ENCODE measurements at places on chromosomes 4 and X. TPM values are rescaled to one million over a fixed set of nuclear protein-coding genes. Genes with fewer than 3 reads are reported as not detected.
A peak's percentile ranks its signal among the peaks of the same experiment; 100 is the strongest.

Gene BRS3
- total RNA-seq: not detected

Gene P2RY4
- 18.9 TPM for total RNA-seq

Gene OGT
- total RNA-seq: 165 TPM

Gene PWWP3B
- 0.35 TPM for total RNA-seq

Gene WDFY3
- 77.5 TPM for total RNA-seq

Gene SMR3B
- not detected for total RNA-seq

Gene CXCL9
- 0.94 TPM for total RNA-seq

Gene PLAC8
- 119 TPM for total RNA-seq

Gene ITGB1BP2
- total RNA-seq: 2.4 TPM

Gene EDA
- total RNA-seq: not detected

Gene CXCL11
- not detected for total RNA-seq

DNA sequence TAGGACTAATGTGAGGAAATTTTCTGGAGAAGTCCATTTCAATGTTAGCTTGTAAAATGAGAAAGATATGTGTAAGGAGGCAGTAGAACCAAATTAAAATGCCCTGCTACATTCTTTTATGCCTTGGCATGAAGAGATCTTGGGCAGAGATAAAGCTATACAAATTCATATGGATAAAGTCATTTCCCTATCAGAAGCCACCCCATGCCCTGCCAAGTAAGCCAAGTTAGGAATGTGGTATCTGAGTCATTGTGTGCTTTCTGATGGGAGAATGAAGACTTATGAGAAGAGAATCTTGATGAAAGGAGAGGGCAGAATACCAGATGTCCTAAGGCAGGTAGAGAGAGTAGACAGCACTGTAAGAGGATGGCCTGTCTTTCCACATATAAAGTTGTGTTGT, 83.7 kb downstream of the TEX13A start:
- H3K27ac ChIP-seq: no peak overlapping the region
- no peaks in the 10 kb centered on the region for H3K27me3 ChIP-seq
- DNase-seq: no peak
- no peak overlapping the region for H3K4me3 ChIP-seq

DNA sequence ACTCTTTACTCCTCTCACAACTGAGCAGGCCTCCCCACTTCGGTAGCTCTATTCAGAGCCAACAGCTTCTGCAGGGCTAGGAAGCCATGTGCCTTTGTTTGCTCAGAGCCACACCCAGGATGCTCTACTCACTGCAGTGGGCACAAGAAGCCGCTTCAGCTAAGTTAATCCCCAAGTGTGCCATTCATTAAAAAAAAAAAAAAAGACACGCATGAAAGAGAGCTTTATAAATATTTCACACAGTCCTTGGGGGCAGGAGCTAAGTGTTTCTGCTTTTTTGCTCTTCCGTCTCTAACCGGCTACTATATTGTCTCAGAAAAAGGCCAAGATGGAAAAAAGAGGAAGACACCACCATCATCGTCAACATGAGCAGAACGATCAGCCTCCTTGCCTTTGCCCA, 8.1 kb downstream of the CRMP1 start:
- no peaks in the 10 kb centered on the region for H3K36me3 ChIP-seq
- H3K27me3 ChIP-seq: peaks cover 17% of the 10 kb centered on the region
- H3K4me1 ChIP-seq: no peaks in the 10 kb centered on the region
- H3K27ac ChIP-seq: no peak overlapping the region
- no peak for DNase-seq
- no peak overlapping the region for H3K4me3 ChIP-seq

DNA sequence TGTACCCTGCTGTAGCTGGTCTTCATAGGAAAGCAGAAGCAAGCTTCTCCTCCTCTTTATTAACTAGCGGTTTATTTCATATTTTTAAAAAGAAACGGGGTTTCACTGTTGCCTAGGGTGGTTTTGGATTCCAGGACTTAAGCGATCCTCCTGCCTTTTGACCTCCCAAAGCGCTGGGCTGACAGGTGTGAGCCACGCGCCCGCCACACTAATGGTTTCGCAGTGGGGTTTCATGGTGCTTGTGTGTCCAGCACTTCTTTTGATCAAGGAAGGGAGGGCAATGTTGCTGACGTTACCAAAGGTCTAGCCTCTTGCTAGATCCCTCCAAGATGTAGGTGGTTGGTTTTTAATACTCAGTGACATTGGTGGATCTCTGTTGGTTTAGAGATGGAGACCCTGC, 1.4 kb downstream of the MAEA start:
- H3K4me1 ChIP-seq: no peaks in the 10 kb centered on the region
- no peak overlapping the region for H3K27ac ChIP-seq
- peak overlapping the region; percentile 98 for H3K4me3 ChIP-seq
- no peaks in the 10 kb centered on the region for H3K27me3 ChIP-seq
- peaks cover 9% of the 10 kb centered on the region for H3K36me3 ChIP-seq

- no peak for DNase-seq
- H3K27ac ChIP-seq: no peak overlapping the region
- H3K36me3 ChIP-seq: no peaks in the 10 kb centered on the region
Observed at GRCh38 chr4:150037251-150037856, 40.9 kb upstream of the DCLK2 start.

DNA sequence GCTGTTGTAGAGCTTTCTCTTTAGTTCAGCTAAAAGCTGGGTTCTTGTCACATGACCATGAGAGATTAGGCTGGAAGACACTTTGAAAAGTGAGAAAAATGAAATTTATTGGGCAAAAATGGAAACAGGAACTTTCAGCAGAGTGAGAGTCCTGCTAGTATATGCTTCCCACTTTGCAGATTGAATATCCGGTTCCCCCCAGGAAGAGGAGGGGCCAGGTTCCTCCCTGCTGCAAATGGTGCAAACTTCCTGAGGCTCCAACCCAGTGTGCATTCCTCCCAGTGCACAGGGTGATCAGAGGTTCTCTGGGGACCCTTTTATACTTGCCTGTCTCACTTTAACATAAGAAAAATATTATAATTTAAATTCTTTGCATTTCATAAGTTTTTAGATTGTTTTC, 119.9 kb upstream of the SPIN4 start:
- no peak for DNase-seq
- H3K27ac ChIP-seq: no peak overlapping the region
- H3K4me3 ChIP-seq: no peak overlapping the region
- no peaks in the 10 kb centered on the region for H3K4me1 ChIP-seq
- H3K36me3 ChIP-seq: no peaks in the 10 kb centered on the region
- no peaks in the 10 kb centered on the region for H3K27me3 ChIP-seq

- H3K27me3 ChIP-seq: no peaks in the 10 kb centered on the region
- H3K36me3 ChIP-seq: no peaks in the 10 kb centered on the region
- no peak overlapping the region for H3K4me3 ChIP-seq
- H3K4me1 ChIP-seq: no peaks in the 10 kb centered on the region
- no peak for DNase-seq
- H3K27ac ChIP-seq: no peak overlapping the region
Observed at GRCh38 chr4:88738180-88738579, 40.6 kb upstream of the NAP1L5 start.

DNA sequence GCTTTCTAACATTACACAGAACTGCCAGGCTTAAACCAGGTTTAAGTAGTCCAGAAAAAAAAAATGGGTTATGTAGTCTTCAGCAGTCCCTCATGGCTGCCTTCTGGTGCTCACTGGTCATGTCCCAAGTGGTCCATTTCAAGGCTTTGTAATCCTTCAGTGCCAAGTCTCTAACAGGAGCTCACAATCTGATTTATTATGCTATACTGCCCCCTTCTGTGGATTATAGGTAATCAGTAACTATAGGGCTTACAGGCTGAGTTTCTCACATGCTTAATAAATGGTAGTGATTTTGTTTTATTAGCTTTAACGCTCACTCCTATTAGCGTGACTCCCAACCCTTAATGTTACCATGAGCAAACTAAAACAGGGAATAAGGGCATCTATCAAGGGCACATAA, 92.5 kb upstream of the EDA2R start:
- no peaks in the 10 kb centered on the region for H3K4me1 ChIP-seq
- H3K36me3 ChIP-seq: no peaks in the 10 kb centered on the region
- no peak overlapping the region for H3K4me3 ChIP-seq
- H3K27ac ChIP-seq: no peak overlapping the region

- H3K4me1 ChIP-seq: no peaks in the 10 kb centered on the region
- no peaks in the 10 kb centered on the region for H3K36me3 ChIP-seq
- no peak overlapping the region for H3K4me3 ChIP-seq
- no peak for DNase-seq
Observed at GRCh38 chr4:70874268-70875156, 27.7 kb upstream of the MOB1B start.

- no peak overlapping the region for H3K4me3 ChIP-seq
- DNase-seq: no peak
- no peaks in the 10 kb centered on the region for H3K27me3 ChIP-seq
- no peaks in the 10 kb centered on the region for H3K36me3 ChIP-seq
- H3K4me1 ChIP-seq: no peaks in the 10 kb centered on the region
Observed at GRCh38 chr4:1096841-1097240, 16.5 kb downstream of the RNF212 start.

DNA sequence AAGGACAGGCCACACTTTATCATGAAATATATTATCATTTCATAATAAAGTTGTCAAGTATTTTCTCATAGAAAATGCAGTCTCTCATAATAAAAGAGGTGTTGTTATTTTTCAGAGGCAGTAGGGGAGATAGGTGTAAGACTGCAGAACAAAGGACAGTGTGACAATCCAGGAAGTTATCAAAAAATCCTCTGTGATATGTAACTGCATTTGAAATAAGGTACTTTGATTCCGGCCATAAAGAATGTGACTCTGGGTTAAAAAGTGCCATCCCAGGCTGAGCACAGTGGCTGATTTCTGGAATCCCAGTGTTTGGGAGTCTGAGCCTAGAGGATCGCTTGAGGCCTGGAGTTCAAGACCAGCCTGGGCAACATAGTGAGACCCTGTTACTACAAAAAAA, 37.6 kb upstream of the TMPRSS11B start:
- H3K4me3 ChIP-seq: no peak overlapping the region
- no peak overlapping the region for H3K27ac ChIP-seq
- no peaks in the 10 kb centered on the region for H3K36me3 ChIP-seq
- no peaks in the 10 kb centered on the region for H3K4me1 ChIP-seq
- H3K27me3 ChIP-seq: no peaks in the 10 kb centered on the region

GRCh38 chr4:36244257-36245082, at the start of gene ARAP2:
Gene ARAP2 (minus strand): TSS chr4:36244514. CDS start chr4:36229486, 15,028 bp downstream.
- no peaks in the 10 kb centered on the region for H3K36me3 ChIP-seq
- peak within 1 kb of the TSS; percentile 98 for H3K27ac ChIP-seq
- DNase-seq: peak; percentile 88
- peaks cover 9% of the 10 kb centered on the region for H3K4me1 ChIP-seq
- H3K4me3 ChIP-seq: peak within 1 kb of the TSS; percentile 89

GRCh38 chr4:183287677-183288076, 32.4 kb downstream of the CLDN22 start:
- no peaks in the 10 kb centered on the region for H3K36me3 ChIP-seq
- H3K27ac ChIP-seq: no peak overlapping the region
- no peak for DNase-seq
- H3K4me3 ChIP-seq: no peak overlapping the region
- H3K27me3 ChIP-seq: no peaks in the 10 kb centered on the region

DNA sequence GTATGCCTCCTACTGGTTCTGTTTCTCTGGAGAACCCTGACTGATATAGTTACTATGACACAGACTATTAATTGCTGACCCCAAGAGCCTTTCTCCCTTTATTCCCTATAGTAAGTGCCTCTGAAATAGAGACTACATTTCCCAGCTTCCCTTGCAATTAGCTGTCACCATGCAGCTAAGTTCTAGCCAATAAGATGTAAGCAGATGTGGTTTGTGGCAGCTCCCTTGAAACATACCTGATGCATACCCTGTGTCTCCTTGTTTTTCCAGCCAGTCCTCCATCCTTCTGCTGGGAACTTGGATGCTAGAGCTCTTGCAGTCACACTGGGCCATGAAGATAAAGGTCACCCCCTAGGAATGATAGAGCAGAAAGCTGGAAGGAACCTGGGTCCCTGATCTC, 9.7 kb upstream of the TMEM165 start:
- no peaks in the 10 kb centered on the region for H3K27me3 ChIP-seq
- no peak for DNase-seq
- H3K4me3 ChIP-seq: no peak overlapping the region
- H3K36me3 ChIP-seq: no peaks in the 10 kb centered on the region
- H3K27ac ChIP-seq: no peak overlapping the region

- H3K27ac ChIP-seq: peak overlapping the region; percentile 17
- no peaks in the 10 kb centered on the region for H3K27me3 ChIP-seq
- H3K4me3 ChIP-seq: no peak overlapping the region
- H3K4me1 ChIP-seq: peaks cover 12% of the 10 kb centered on the region
- H3K36me3 ChIP-seq: no peaks in the 10 kb centered on the region
Observed at GRCh38 chrX:56765811-56766553, 36.9 kb downstream of the NBDY start.

DNA sequence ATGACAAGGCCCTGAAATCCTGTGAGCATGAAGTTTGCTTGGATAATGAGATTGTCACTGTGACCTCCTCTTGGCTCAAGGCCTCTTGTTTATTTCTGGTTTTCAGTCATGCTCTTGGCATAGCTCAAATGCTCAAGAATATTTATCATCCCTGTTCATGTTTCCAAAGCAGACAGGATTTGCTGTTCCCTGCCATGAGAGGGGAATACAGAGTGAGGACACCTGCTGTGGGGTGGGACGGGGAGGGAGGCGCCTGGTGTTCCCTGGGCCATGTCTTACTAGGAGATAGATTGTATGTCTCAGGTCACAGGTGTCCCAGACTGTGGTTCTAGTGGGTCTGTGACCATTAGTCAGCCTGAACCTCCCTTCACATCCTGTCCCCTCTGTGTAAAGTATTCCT, 34.9 kb upstream of the SH3RF1 start:
- no peaks in the 10 kb centered on the region for H3K4me1 ChIP-seq
- H3K27me3 ChIP-seq: no peaks in the 10 kb centered on the region
- H3K4me3 ChIP-seq: no peak overlapping the region
- no peak overlapping the region for H3K27ac ChIP-seq
- H3K36me3 ChIP-seq: no peaks in the 10 kb centered on the region

DNA sequence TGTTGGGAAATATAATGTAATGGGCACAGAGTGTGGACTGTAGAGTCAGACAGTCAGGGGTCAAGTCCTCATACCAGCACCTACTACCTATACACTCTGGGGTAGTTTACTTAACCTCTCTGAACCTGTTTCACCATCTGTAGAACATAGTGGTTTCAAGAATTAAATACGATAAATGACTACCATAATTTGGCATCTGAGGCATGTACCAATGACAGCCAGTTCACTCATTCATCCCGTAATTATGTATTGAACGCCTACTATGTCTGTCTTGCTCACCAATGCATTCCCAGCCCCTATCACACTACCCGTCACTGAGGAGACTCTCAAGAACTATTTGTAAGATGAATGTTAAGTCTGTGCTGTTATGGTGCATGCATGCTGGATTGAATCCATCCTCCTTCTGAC, 2.0 kb upstream of the FGB start:
- H3K27me3 ChIP-seq: no peaks in the 10 kb centered on the region
- H3K27ac ChIP-seq: no peak overlapping the region
- no peaks in the 10 kb centered on the region for H3K36me3 ChIP-seq

Measured in Peyer's patch (tissue), 4 donors.